ENCODE measurements at places on chromosomes 5 and 9.
A peak's percentile ranks its signal among the peaks of the same experiment; 100 is the strongest.

DNA sequence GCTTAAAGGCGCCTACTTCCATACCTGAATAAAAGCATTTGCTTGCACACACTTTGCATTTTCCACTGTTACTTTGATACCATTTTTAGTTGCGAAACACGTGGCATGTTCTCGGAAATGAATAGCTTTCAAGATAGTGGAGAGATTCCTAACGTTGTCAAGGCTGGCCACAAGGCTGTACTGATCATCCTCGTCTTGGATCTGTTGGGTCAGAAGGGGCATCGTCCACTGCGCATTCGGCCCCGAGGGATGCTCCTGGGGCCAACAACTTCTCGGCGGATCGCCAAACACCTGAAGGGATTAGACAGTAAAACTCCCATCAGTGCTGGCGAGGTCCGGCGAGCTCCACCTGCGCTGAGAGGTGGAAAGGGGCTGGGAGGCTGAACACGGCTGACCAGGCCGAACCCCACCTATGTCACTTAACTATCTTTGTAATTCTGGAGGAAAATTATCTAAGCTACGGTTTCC is 599 bp downstream of the RAD1 start:
- peak; percentile 2 for ATAC-seq

DNA sequence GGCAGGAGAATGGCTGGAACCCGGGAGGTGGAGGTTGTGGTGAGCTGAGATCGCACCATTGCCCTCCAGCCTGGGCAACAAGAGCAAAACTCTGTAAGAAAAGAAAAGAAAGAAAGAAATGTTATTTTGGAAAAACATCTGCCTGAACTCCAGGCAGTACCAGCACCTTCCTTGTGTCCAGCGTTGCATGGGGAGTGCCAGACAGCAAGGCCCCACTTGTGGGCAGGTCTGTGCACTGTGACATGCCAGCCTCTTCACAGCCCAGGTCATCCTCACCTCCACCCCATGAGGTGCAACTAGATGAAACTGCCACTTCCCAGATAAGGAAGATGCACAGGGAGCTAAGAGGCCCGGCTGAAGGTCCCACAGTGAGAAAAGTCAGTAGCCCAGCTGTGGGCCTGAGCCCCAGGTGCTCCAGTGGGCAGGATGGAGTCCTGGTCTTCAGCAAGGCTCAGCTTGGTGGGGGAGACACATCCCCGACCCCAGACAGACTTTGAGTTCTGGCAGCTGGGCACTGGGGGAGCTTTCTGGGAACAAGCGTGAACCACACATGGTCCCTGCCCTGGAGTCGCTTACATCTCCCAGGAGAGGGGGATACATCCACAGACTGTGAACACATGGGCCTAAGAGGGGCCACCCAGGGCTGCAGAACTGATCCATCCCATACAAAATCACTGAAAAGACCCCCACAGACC is 146.9 kb upstream of the IER5L start:
- no peak for ATAC-seq

DNA sequence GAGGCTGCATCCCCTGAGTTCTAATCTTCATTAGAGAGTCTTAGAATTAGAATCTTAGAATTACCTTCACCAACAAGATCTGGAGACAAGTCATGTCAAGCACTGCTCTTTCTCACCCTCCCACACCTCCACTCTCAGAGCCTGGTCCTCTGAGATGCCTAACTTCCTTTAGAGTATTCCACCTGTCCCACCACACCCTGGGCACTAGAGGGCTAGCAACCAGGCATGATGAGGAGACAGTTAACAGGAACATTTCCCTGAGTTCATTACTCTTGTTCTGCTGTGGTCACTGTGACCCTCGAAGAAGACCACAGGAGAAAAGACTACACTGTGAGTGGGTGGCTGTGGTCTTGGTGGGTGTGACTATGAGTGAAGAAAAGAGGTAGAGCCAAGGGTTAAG is 25.2 kb upstream of the MAP1B start:
- ATAC-seq, result peak; percentile 22

GRCh38 chr5:17249029-17249634 is 31.7 kb downstream of the BASP1 start:
- ATAC-seq, result no peak
